Midbrain (tissue), 1 donor: ENCODE measurements at places on chromosomes 4 and X.

GRCh38 chr4:153387981-153388380, 43.5 kb downstream of the MND1 start:
- no peak for DNase-seq

DNA sequence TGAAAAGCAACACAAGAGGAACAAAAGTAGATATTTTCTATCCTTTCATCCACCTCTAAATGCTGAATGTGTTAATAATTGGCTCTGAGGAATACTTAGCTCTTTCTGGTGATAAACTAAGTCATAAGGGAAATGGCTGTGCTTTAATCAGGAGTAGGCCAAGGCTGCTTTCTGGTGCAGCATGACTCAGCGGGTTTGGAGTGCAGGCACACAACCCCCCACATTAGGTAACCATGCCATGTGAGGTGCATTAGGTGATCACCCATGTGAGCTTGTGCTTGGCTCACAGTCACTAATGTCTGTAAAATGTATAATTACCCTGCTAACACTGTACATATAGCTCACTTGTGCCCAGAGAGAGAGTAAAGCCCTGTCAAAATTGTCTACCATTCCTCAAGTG, 57.2 kb downstream of the USP38 start:
- no peak for DNase-seq

DNA sequence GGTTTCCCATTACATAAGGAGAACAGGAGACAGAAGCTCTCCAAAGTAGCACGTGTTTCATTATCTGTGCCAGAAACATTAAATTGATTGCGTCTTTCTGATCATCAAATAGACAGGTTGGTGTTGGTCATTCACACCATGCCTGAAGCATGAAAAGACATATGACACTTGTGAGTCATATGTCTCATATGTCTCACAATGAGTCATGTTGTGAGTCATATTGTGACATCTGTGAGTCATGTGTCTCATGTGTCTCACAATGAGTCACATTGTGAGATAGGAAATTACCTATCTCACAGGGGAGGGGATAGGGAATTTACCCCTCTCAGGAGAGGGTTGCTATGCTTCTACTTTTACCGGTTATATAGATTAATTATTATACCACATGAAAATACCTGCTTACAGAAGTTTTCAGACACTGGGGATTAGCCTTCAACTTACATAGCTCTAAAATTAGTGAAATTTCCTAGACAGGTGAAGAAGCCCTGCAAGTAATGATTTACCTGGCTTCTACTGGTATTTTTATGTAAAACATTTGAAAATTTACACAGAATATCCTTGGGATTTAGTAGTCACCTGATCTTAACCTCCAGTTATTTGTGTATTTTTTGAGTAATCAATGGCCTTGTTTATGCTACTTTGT, 80.8 kb downstream of the NPFFR2 start:
- DNase-seq, result no peak

- DNase-seq, result peak; percentile 9
Measured at GRCh38 chr4:183146478-183146877, 47.4 kb downstream of the WWC2 start.

DNA sequence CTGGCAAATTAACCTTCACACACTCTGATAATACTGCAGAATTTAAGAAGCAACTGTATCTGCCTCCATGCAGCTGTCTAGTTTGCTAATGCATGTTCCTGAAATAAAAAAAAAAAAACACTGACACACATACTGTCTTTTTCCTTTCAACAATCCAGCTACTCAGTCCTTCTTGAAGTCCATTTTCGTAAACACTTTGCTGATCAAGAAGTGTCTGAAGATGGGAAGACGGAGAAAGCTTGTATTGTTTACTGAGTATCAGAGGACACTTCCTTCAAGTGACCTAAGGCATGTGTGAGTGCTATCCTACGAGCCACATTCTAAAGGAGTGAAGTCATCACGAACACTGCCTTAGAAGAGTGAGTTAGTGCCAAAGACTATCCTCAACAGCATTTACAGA, 82.6 kb downstream of the LUZP4 start:
- DNase-seq, result no peak

GRCh38 chrX:56757327-56757726, 28.3 kb downstream of the NBDY start:
- DNase-seq, result no peak

- no peak for DNase-seq
Measured at GRCh38 chr4:11081006-11081405, 347.7 kb downstream of the HS3ST1 start.

DNA sequence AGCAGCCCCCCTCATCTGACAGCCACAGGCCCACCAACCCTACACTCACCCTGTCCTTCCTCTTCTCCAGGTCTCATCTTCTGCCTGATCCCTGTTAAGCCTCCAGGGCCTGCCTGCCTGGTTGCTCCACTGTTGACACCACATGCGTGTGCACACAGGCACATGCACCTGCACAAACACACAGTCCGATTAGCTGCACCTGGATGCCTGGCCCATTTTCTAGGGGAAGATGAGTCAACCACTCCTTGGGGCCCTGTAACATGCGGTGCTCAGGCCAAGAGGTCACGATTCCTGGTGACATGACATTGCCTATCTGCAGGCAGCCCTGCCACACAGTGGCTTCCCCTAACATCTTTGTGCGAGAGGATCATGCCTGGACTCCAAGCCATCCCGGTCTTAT, 498.4 kb downstream of the BCOR start:
- DNase-seq, result no peak

- no peak for DNase-seq
Measured at GRCh38 chr4:5084911-5085475, 33.7 kb downstream of the STK32B start.

- no peak for DNase-seq
Measured at GRCh38 chr4:31365006-31365690, 645.0 kb downstream of the PCDH7 start.

- no peak for DNase-seq
Measured at GRCh38 chr4:61312526-61312925, 112.4 kb downstream of the ADGRL3 start.

DNA sequence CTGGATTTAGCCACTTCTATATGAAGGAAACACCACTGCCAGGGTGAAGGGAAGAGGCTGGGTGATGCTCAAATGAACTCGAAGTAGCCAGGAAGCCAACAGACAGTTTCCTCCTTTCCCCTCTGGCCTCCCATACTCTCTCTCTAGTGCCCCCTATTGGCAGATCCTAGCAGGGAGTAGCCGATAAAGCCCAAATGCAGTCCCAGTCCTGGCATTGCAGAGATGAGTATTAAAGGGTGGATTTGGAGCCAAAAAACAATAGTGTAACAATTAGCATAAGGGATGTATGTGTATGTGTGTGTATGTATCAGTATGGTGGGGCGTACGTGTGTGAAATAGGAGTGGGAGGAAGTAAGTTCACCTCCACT, 213.8 kb upstream of the LDB2 start:
- DNase-seq, result peak; percentile 52

- DNase-seq, result no peak
Measured at GRCh38 chr4:1249731-1250526, 999 bp upstream of the CTBP1 start.

DNA sequence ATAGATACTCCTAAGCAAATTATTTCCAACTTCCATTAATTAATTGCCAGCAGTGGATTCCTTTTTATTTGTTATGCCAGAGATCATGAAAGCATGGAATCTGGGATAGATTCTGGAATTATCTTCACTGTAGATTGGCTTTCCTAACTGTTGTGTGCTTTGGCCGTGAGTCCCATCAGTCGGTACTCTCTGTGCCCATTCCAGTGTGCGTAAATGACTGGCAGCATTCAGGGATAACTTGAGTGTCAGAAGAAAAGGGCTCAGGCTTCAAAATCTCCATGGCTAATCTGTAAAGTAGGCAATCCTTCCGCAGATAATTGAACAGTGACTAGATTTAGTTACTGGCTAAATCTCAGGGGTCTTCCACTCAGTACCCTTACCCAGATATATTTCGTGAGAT, 76.8 kb upstream of the TMEM164 start:
- no peak for DNase-seq

- DNase-seq, result no peak
Measured at GRCh38 chr4:106256190-106256589, 59.8 kb downstream of the TBCK start.

- no peak for DNase-seq
Measured at GRCh38 chrX:37075892-37076595, 67.9 kb downstream of the FAM47C start.

DNA sequence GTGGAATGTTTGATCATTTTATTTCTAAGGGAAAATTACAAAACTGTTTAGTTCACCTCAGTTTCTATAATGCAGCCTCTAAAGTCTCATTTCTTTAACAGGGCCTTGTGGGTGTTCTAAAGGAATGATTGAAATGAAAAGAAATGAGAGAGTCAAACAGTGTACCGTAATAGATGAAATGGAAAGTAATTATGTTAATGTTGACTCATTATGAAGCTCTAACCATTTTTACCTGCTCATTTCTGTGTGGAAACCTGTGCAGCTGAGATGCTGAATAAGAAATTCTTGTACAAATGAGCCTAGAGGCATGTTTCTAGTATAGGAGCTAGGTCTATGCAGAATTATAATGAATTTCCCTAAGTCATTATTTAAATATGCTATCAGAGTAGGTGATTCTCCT, 45.2 kb upstream of the RPA4 start:
- no peak for DNase-seq

- no peak for DNase-seq
Measured at GRCh38 chrX:47068214-47068613, 10.0 kb upstream of the RGN start.

DNA sequence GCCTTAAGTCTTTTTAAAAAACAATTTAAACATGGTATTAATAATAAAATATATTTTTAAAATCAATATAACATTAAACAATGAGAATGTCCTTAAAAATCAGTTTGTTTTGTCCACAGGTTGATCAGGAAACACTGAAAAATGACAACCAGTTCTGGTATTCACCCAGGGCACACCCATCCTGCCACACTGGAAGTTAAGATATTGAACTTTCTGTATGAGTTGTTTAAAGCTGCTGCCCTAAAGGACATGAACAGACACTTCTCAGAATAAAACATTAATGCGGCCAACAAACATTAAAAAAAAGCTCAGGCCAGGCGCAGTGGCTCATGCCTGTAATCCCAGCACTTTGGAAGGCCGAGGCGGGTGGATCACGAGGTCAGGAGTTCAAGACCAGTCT, 15.0 kb upstream of the HOPX start:
- DNase-seq, result no peak

DNA sequence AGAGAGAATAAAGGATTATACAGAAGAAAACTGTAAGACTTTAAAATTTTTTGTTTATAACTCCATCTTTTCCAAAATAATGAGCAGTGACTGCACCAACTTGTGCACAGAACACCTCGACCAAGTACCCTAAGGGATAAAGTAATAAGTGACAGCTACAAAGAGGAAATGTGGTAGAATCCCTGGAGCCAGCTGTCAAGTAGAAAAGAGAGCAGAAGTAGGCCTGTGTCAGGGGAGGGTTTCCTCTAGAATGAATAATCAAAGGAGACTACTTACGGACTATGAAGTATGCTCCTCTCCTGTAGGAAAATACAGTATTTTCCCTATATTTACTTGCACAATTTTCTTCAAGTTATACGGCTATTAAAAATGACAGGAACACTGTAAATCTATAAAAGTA, 1.2 kb downstream of the EIF1AX start:
- DNase-seq, result no peak

GRCh38 chr4:64158648-64159326, 250.5 kb downstream of the TECRL start:
- peak; percentile 62 for DNase-seq

- DNase-seq, result no peak
Measured at GRCh38 chr4:67558493-67558892, at the start of gene STAP1. TSS of gene STAP1 (plus strand) at chr4:67558727. CDS start at chr4:67558810, 83 bp downstream.

DNA sequence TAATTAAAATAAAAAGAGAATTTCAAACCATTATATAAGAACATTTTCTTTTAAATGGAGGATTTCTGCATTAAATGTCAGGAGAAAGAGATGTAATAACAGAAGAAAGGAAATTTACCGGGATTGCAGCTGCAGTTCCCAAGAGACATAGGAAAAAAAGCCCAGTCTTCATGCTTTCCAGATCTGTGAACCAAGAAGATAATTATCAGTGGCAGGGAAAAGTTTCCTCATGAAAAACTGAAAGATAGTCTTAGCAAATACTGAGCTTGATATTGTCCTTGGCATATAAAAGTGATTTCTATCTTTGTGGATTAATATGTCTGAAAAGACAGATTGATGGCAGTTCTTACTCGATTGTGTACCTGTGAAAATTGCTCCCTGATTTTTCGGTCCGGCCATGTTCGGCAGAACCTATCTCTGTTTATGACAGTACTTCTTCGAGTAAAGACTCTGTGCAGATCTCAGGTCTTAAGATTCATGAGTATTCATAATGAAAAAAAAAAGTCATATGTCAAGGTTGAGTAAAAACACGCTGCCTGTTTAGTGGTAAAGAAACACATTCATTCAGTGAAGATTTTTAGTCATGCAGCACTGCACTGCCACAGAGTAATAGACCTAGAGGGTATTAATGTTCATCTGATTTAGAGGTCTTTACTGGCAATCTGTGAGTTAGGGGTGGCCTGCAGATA, 29.6 kb downstream of the SPARCL1 start:
- DNase-seq, result no peak

DNA sequence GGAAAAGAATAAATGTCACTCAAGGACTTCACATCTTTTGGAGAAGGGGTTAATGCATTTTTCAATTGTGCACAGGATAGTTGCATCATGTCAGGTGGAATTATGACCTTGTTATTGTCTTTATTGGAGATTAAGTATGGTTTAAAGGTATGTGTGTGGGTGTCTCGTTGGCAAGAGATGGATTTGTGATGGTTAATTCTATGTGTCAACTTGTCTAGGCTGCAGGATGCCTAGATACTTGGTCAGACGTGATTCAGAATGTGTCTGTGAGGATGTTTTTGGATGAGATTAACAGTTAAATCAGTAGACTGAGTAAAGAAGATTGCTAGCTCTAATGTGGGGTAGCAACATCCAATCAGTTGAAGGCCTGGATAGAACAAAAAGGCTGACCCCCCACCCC, 42.2 kb upstream of the HSD17B10 start:
- no peak for DNase-seq

GRCh38 chrX:4809571-4809970, 1096.1 kb upstream of the PRKX start:
- no peak for DNase-seq

GRCh38 chr4:90306810-90307209, 179.6 kb downstream of the CCSER1 start:
- DNase-seq, result no peak

- no peak for DNase-seq
Measured at GRCh38 chr4:13092702-13093101, 391.4 kb downstream of the RAB28 start.

GRCh38 chr4:8278421-8279287, 9.1 kb downstream of the HTRA3 start:
- no peak for DNase-seq
